SJSA1 (cell line): ENCODE measurements at places on chromosomes 3 and 15. TPM values are rescaled to one million over a fixed set of nuclear protein-coding genes. Genes with fewer than 3 reads are reported as not detected.

- no peaks in the 10 kb centered on the region for H3K36me3 ChIP-seq
- H3K4me1 ChIP-seq: no peaks in the 10 kb centered on the region
- no peaks in the 10 kb centered on the region for H3K27me3 ChIP-seq
- no peak overlapping the region for H3K27ac ChIP-seq
Observed at GRCh38 chr3:84692261-84692660, 266.5 kb upstream of the CADM2 start.

- no peaks in the 10 kb centered on the region for H3K36me3 ChIP-seq
- DNase-seq: no peak
- no peaks in the 10 kb centered on the region for H3K27me3 ChIP-seq
- H3K4me3 ChIP-seq: no peak overlapping the region
Observed at GRCh38 chr3:194876403-194877095, 190.9 kb downstream of the FAM43A start.

- no peak for DNase-seq
- no peak overlapping the region for H3K4me3 ChIP-seq
- H3K36me3 ChIP-seq: peaks cover 28% of the 10 kb centered on the region
- no peaks in the 10 kb centered on the region for H3K27me3 ChIP-seq
- H3K4me1 ChIP-seq: peaks cover 7% of the 10 kb centered on the region; the same call in 1 of the 2 replicates
Observed at GRCh38 chr15:77282333-77282732, 137.6 kb downstream of the PEAK1 start.

GRCh38 chr3:129059311-129059958 lies 1.1 kb upstream of the GP9 start:
- no peak overlapping the region for H3K27ac ChIP-seq
- no peaks in the 10 kb centered on the region for H3K4me1 ChIP-seq
- H3K4me3 ChIP-seq: no peak overlapping the region
- no peak for DNase-seq

DNA sequence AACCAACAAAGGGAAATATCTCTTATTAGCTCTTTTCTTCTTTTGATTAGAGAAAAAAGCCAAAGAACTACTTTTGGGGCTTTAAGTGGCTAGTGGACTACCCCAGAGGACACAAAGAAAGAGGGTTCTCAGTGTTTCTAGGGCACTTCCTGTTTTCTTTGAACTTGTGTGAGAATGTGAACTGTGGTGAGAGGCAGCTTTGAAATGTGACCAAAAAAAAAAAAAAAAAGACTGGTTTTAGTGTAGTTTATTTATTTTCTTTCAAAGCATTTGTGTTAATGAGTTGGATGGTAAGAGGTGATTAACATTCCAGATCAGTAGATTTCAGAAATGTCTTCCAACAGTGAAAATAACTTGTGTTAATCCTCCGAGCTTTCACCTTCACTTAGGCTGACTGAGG lies 32.4 kb downstream of the SELENOT start:
- peaks cover 3% of the 10 kb centered on the region; the same call in 1 of the 2 replicates for H3K4me1 ChIP-seq
- no peak overlapping the region for H3K27ac ChIP-seq
- H3K36me3 ChIP-seq: no peaks in the 10 kb centered on the region; the same call in 1 of the 2 replicates
- H3K27me3 ChIP-seq: no peaks in the 10 kb centered on the region
- no peak for DNase-seq
- H3K4me3 ChIP-seq: no peak overlapping the region

DNA sequence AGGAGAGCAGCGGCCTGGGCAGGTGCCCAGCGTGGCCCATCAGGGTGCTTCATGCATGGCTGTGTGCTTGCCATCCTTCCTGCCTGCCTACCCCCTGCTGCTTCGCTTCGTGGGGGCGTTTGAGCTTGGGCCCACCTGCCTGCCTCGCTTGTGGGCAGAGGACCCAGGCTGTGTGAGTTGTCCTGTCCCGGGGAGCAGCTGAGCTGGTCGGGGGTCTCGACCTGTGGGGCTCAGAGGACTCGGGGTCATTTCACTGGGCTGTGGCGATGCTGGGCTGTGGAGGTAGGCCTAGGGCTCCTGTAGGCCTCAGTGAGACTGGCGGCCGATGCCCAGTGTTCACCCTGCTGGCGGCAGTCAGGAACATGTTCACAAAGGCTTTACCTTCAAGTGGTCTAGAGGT lies 12.1 kb upstream of the STAB1 start:
- no peak overlapping the region for H3K4me3 ChIP-seq
- no peaks in the 10 kb centered on the region for H3K27me3 ChIP-seq
- no peak for DNase-seq

- no peaks in the 10 kb centered on the region for H3K27me3 ChIP-seq
- DNase-seq: no peak
- no peaks in the 10 kb centered on the region for H3K36me3 ChIP-seq
- H3K4me3 ChIP-seq: no peak overlapping the region
Observed at GRCh38 chr3:70855149-70855548, 542.7 kb upstream of the MDFIC2 start.

SLC51A gene
- not detected in 2 replicates for total RNA-seq

CFAP20DC gene
- 4.8 and 6.1 TPM in 2 replicates for total RNA-seq

IMPG2 gene
- 0.05 and 0.09 TPM in 2 replicates for total RNA-seq
